Transverse colon (tissue), 4 donors: ENCODE measurements at places on chromosomes 11 and 22. TPM values are rescaled to one million over a fixed set of nuclear protein-coding genes. Genes with fewer than 3 reads are reported as not detected.

KIRREL3 gene
- total RNA-seq, result 15.7 TPM

B4GAT1 gene
- total RNA-seq, result 23.9 TPM

SLC1A2 gene
- total RNA-seq, result not detected

CSNK2A3 gene
- not detected for total RNA-seq

CHRNA10 gene
- 1.3 TPM for total RNA-seq

MEI1 gene
- total RNA-seq, result 1.1 TPM

GAB4 gene
- not detected for total RNA-seq

OR52A1 gene
- not detected for total RNA-seq

TNNI2 gene
- 35.9 TPM for total RNA-seq

APOBEC3B gene
- total RNA-seq, result not detected

OAF gene
- total RNA-seq, result 207 TPM

LARGE2 gene
- 0.55 TPM for total RNA-seq

- peak overlapping the region; percentile 10 for H3K27ac ChIP-seq
- H3K27me3 ChIP-seq, result no peaks in the 10 kb centered on the region
Measured at GRCh38 chr22:42868751-42869251, 11.7 kb upstream of the ARFGAP3 start.

GRCh38 chr22:20315337-20316216 is 4.3 kb downstream of the DGCR6L start:
- no peak overlapping the region for H3K27ac ChIP-seq
- DNase-seq, result peak; percentile 5
- H3K4me1 ChIP-seq, result peaks cover 10% of the 10 kb centered on the region
- H3K4me3 ChIP-seq, result no peak overlapping the region
- H3K36me3 ChIP-seq, result no peaks in the 10 kb centered on the region
- no peaks in the 10 kb centered on the region for H3K27me3 ChIP-seq

- no peaks in the 10 kb centered on the region for H3K27me3 ChIP-seq
- no peaks in the 10 kb centered on the region for H3K36me3 ChIP-seq
- H3K4me3 ChIP-seq, result no peak overlapping the region
- H3K27ac ChIP-seq, result no peak overlapping the region
- no peaks in the 10 kb centered on the region for H3K4me1 ChIP-seq
- no peak for DNase-seq
Measured at GRCh38 chr11:117625237-117625636, 171.8 kb downstream of the DSCAML1 start.

DNA sequence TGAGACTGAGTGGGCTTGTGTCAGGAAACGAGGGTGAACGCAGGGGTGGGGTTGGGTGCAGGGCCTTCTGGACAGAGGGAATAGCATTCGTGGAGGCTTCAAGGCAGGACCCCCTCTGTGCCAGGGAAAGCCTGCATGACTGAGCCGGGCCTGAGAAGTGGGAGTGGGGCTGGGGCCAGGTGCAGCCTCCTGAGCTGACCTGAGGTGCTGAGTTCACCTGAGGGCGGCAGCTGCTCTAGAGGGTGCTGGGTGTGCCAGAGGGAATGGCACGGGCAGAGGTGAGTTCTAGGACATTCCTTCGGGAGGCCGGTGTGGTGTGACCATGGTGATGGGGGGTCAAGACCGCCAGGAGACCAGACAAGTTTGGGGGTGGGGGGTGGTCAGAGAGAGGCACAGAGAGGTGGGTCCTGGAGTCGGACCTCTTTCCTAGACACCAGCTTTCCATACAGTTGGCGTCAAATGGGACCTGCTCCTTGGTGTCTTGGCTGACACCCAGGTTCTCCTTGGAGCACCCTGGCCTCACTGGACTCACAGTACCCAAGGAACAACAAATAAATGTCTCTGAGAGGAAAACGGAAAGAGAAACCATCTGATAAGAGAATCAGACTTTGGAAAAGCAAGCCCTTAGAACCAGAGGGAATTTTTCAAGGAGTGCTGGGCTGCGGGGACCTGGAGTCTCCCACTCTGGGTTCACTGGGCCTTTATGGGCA is 7.7 kb downstream of the MPPED1 start:
- DNase-seq, result no peak
- no peaks in the 10 kb centered on the region for H3K36me3 ChIP-seq
- no peak overlapping the region for H3K4me3 ChIP-seq
- H3K4me1 ChIP-seq, result no peaks in the 10 kb centered on the region
- H3K27ac ChIP-seq, result no peak overlapping the region

DNA sequence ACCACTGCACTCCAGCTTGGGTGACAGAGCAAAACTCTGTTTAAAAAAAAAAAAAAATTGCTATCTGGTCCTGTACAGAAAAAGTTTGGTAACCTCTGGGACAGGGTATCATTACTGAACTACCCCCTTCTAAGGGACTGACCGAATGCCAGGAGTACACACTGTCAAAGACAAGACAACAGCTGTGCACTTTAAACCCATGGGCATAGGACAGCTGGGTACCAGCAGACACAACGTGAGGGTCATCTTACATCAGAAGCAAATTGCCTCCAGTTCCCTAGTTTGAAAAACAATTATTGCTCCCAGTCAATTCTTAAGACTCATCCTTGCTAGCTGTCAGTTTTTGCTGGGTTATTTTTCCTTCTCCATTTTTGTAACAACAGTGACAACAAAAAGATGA is 17.8 kb downstream of the CD59 start:
- H3K4me3 ChIP-seq, result no peak overlapping the region
- H3K36me3 ChIP-seq, result no peaks in the 10 kb centered on the region
- no peak for DNase-seq
- H3K27me3 ChIP-seq, result no peaks in the 10 kb centered on the region
- no peak overlapping the region for H3K27ac ChIP-seq

DNA sequence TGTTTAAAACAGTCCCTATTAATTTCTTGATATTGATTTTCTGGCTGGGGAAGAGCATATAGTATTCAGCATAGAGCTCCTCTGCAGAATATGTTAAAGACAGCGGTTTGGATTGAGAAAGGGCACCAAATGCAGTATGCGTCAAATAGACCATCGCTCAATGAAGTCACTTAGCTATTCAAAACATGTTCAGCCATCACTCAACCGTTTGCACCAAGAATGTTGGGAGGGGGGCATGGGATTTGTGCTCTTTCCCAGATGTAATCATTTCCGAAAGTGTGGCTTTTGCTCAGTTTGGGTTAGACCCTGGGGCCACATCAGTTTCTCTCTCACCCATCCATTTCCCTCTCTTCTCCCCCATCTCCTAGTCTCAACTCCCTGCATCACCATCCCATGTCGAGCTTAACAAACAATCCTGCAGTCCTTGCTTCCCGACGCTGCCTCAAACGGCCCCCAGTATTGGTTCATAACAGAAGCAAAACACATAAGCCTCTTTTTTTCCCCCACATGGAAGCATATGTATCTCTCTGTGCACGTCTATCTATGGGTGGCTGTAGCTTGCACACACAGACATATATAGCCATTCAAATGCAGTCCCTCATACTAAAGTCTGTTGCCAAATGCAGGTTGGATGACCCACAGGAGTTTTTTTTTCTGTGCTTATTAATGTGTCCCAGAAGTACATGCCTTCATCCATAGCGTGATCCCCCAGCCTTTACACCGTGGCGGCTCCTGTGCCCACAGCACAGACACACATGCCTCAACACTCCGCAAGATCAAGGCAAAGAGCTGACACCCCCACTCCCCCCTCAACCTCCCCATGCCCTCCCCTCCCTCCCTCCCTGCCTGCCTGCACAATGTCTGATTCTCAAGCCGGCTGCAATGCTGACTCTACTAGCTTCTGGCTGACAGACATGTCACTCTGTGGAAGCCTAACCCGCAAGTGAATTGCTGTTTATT is 2.6 kb downstream of the CACNG2 start:
- peaks cover 80% of the 10 kb centered on the region for H3K27me3 ChIP-seq
- H3K27ac ChIP-seq, result no peak overlapping the region

GRCh38 chr11:2955906-2956476 is 26.8 kb upstream of the PHLDA2 start:
- H3K4me3 ChIP-seq, result no peak overlapping the region
- H3K36me3 ChIP-seq, result no peaks in the 10 kb centered on the region
- no peaks in the 10 kb centered on the region for H3K4me1 ChIP-seq
- H3K27ac ChIP-seq, result no peak overlapping the region
- H3K27me3 ChIP-seq, result no peaks in the 10 kb centered on the region

DNA sequence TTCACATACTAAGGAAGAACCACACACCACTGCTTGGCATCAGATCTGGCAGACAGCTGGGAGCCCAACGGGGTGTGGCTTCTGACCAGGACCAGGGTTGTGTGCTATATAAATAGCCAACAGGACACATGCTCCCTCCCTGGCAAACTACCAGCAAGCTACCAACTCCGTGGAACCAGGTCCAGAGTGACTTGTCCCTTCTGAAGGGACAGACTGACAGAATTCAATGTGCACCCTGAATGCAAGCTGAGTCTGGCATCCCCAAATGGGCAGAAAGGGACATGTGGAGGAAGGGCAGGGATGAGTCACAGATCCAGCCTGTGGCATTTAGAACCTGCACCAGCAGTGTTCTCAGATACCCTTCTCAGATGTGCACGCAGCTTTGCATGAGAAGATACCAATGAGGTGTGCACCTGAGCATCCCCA is 92.9 kb downstream of the MICAL3 start:
- H3K27me3 ChIP-seq, result no peaks in the 10 kb centered on the region
- peaks cover 12% of the 10 kb centered on the region for H3K4me1 ChIP-seq
- no peak overlapping the region for H3K27ac ChIP-seq
- DNase-seq, result peak; percentile 50
- no peak overlapping the region for H3K4me3 ChIP-seq
- H3K36me3 ChIP-seq, result no peaks in the 10 kb centered on the region

DNA sequence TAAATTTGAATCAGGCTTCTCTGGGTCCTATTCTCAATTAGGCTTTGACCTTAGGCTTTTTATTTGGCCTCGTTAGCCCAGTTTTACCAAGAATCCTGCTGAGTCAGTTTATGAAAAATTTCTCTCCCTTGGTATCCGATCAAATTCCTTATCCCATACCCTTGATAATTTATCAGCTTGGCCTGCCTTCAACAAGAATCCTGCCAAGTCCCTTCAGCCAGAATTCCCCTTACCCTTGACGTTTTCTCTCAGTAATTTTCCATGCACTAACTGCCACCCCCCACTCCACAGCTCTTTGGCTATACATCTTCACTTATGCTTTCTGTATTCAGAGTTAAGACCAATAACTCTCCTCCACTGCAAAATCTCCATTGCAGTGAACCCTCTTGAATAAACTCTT is 811.0 kb upstream of the CCDC90B start:
- no peak overlapping the region for H3K4me3 ChIP-seq
- no peaks in the 10 kb centered on the region for H3K36me3 ChIP-seq
- H3K4me1 ChIP-seq, result no peaks in the 10 kb centered on the region
- DNase-seq, result no peak

DNA sequence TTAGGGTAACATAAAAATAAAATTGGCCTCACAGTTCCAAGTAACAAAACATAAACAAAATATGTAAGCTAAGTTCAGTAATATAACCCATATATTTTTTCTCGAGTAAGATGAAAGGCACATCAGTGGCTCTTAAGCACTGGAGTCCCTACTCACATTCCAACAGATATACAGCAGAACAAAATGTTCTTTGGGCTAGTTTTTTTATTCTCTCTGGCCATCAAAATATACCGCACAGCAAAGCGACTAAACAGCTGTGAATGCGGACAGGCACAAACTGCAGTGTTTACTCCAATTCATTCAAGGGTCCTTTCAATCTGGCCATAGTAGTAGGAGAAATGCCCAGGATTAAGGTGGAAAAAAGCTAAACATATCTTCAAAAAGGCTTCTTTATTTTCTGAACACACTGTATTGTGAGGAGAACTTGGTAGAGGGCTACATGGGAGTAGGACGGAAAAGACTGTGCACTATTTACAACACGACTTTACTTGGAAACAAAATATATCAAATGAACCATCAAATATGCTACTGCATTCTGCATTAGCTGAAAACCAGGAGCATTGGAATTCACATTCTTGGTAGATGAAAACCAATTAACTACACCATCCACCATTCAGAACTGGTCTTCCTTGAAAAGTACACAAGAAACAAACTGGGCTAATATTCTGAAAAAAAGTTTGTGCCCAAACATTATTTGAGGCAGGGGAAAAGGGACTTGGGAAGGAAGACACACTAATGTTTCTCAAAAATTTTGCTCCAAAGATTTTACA is 4.4 kb downstream of the CDON start:
- H3K27ac ChIP-seq, result peak overlapping the region; percentile 19
- no peak for DNase-seq
- H3K4me3 ChIP-seq, result no peak overlapping the region
- H3K27me3 ChIP-seq, result peaks cover 18% of the 10 kb centered on the region

GRCh38 chr11:19819148-19819547 is 106.5 kb downstream of the NAV2 start:
- H3K36me3 ChIP-seq, result no peaks in the 10 kb centered on the region
- no peaks in the 10 kb centered on the region for H3K27me3 ChIP-seq
- no peak for DNase-seq
- no peak overlapping the region for H3K4me3 ChIP-seq
- H3K4me1 ChIP-seq, result no peaks in the 10 kb centered on the region

- H3K4me3 ChIP-seq, result no peak overlapping the region
- H3K36me3 ChIP-seq, result no peaks in the 10 kb centered on the region
- DNase-seq, result no peak
- H3K4me1 ChIP-seq, result no peaks in the 10 kb centered on the region
- no peaks in the 10 kb centered on the region for H3K27me3 ChIP-seq
Measured at GRCh38 chr11:64219354-64219684, 6.7 kb downstream of the TRPT1 start.
